OCI-LY7 (cell line): ENCODE measurements at places on chromosomes 1 and 21.

DNA sequence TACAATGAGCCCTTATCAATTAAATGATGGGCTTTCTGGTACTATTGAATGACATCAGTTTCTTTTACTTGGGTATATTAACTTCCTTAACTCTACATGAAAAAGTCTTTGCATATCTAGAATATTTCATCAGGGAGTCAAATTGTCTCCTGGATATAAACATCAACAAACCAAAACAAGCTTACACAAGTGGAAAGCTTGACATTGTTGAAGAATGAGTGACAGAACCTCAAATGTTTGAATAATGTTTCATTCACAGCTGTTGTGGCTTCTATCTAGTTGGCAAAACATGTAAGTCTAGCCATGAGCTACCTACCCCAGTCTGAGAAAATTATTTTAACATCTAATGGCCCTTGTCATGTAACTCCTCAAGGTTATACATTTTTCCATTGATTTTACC lies 604.8 kb upstream of the ADAMTS5 start:
- DNase-seq, result no peak

GRCh38 chr1:4317207-4317606 lies 337.2 kb upstream of the AJAP1 start:
- no peak for DNase-seq

- no peak for DNase-seq
Observed at GRCh38 chr1:21639594-21640041, 29.5 kb downstream of the RAP1GAP start.

- DNase-seq, result no peak
Observed at GRCh38 chr1:177793900-177794299, 176.0 kb downstream of the SEC16B start.

DNA sequence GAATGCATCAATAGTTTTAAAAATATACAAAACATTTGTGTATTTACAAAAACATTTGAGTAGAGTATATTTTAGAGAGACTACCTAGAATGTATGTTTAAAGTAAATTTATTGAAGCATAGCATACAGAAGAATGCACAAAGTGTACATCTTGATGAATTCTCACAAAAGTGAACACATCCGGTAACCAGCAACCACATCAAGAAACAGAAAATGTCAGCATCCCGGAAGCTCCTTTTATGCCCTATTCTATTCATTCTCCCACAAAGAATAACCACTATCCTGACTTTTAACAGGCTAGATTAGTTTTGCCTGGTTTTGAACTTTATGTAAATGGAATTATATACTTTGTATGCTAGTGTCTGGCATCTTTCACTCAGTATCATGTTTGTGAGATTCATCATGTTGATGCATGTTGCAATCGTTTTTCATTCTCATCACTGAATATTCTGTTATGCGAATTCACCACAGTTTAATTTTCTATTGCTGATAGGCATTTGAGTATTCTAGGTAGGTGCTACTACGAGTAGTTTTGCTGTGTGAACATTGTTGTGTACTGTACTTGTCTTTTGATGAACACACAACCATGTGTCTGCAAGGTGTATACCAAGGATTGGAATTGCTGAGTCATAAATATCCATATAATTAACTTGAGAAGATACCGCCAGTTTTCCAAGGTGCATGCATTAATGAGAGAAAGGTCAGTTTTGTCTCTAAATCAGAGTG lies 75.4 kb downstream of the CACHD1 start:
- DNase-seq, result no peak

DNA sequence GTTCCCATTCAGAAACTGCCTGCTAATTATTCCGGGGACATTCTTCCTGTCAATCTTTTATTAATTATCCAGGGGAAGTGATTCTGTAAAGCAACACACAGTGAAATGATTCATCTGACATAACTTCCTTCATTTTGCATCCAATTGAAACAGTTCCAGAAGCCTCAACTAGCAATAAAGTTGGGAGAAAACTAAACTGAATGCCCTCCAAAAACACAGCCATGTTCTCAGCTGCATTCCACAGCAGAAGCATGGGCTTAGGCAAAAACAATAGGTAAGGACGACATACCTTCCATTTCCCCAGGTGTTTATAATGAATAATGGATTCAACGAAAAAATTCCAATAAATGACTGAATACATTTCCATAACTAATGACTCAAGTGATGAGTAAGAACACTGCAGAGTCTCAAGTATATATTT lies 36.9 kb upstream of the TARBP1 start:
- no peak for DNase-seq

- DNase-seq, result no peak
Observed at GRCh38 chr1:92754000-92754718, 30.7 kb downstream of the EVI5 start.

DNA sequence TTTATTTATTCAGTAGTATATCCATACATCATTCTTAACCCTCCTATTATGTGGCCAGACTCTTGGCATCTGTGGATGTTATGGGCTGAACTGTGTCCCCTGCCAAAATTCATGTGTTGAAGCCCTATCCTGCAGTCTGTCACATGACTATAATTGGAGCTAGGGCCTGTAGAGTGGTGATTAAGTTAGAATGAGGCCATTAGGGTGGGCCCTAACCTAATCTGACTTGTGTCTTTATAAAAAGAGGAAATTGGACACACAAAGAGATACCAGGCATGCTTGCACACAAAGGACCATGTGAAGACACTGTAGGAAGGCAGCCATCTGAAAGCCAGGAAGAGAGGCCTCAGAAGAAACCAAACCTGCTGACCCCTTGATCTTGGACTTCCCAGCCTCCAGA lies 6.6 kb downstream of the ZMYND12 start:
- DNase-seq, result no peak

DNA sequence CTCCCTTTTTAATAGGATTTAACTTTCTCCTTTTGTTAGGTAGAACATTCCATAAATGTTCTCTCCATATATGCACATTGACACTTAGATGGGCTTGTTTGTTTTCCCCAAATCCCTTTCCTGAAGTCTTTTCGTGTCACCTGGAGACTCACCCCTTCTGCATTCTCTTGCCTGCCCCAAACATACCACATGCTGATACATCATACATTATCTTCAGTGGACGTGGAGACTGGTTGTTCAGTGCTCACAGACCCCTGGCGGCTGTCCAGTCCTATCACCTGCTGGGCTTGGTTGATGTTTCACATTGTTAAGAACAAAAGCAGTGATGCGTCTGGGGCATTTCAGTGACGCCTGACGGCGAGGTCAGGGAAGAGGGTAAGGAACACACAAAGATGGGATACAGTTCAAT lies 22.2 kb downstream of the FMOD start:
- DNase-seq, result peak; percentile 75

DNA sequence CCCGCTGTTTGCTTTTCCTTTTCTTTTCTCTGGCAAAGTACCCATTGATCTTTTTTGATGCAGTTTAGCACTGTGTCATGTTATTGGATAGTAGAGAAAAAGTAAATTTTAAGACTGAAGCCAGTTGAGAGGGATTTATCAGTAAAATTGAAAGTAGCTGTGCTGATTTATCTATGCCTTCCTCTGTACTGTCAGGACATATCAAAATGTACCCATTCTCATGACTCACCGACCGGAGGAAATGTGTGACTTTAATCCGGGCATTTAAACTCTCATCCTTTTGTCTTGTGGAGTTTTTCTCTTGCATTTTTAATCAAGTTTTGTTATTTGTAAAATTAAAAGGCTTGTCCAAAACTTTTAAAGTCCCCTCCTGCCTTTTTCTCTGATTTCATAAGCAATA lies 276.6 kb upstream of the FMN2 start:
- DNase-seq, result no peak

DNA sequence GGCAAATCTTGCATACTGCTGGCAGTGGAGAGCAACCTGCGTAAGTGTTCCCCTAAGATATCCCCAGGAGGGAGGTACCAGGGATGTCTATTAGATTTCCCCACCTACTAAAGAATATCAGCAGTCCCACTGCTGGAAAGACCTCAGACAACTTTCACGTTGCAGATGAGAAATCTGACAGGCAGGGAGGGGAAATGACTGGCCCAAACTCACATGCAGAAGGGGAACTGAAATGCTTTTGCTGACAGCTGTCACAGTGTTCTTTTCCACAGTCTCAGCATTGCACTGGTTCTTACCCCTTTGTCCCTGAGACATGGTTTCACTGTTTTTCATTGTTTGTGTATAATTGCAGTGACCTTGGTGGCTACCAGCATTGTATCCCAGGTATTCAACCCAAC lies 84.8 kb upstream of the ATP1A1 start:
- peak; percentile 80 for DNase-seq

GRCh38 chr1:67956116-67956515 lies 94.3 kb downstream of the DIRAS3 start:
- DNase-seq, result no peak

DNA sequence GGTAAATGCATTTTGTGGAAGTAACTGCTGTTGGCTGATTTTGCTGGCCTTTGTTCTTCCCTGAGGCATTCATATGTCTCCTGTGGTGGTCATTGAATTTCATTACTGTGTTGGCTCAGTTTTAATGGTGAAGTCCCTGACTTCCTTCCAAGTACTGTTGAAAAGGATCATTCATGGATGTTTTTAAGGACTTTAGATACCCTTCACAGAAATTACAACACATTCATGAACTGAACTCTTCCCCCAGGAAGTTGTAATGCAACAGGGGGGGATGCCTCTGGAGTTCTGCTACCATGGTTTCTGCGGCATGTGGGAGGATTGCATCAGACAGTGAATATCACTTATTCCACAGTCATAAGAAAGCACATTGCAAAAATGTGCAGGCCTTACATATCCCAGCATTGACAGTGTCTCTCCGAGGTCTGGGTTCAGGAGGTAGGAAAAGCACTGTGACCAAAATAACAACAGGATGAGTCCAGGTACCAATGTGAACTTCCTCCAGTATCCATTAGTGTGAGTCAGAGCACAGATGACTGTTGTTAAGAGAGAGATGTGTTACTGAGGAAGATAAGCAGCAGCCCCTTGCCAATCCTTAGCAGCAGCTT lies 2.1 kb upstream of the RAB3GAP2 start:
- no peak for DNase-seq

- DNase-seq, result no peak
Observed at GRCh38 chr1:230285351-230285750, 140.8 kb downstream of the PGBD5 start.
